ENCODE measurements at places on chromosomes 2 and 18.
A peak's percentile ranks its signal among the peaks of the same experiment; 100 is the strongest.

DNA sequence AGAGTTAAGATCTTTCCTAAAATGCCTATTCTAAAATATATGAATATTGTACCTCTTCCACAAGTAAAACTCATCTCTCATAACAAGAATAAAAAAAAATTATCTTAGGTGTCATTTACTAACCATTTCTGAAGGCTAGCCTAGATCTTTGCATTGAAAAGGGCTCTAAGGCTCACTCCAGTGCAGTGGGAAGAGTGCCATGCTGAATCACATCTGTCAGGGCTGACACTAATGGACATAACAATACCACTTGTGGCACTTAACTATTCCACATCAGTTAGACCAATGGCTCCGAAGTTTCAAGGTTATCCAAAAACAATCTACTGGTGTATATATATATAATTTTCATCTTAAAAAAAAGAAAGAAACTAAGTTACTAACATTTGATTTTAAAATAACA is 130.2 kb downstream of the EXOC6B start:
- DNase-seq: no peak

- DNase-seq: no peak
Measured at GRCh38 chr2:38394041-38394440, 17.0 kb upstream of the ATL2 start.

- no peak for DNase-seq
Measured at GRCh38 chr2:7024261-7024660, 107.0 kb downstream of the RNF144A start.

DNA sequence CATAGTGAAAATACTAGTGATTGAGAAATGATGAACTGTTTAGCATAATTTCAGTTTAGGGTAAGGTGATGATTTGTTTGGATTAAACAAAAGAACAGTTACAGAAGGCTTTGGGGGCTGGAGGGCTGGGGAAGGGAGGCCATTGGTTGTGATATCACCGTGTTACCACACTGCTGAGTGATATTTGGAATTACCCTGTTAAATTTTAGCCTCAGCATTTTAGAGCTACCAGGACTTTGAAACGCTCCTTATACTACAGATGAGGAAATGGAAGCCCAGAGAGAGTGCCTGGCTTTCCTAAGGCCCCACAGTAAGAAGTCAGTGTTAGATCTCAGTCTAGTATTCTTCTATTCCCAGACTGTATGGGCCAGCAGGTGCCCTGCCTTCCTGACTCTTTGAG is 15.6 kb downstream of the ARHGEF33 start:
- DNase-seq: no peak

DNA sequence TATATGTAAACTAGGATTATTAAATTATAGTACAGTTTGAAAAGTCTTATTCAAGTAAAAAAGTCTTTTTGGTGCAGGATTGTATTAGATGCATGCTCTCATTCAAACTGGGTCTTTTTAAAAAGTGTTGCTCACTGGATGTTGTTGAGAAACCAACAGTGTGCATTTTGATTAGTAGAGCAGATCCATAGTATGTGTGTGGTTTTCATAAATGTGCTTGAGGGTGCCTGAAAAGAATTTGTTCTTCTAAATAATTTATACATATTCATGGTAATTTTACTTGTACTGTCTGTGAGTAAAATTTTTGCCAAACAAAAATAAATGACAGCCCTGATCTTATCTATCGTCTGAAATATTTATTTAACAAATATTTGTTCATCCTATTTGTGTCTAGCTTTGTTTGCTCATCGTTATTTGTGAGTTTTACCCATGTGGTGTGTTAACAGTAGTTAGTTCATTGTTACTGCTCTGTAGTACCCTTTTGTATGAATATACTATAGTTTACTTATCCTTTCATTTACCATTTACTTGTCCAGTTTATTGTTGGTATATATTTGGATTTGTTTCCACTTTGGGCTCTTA is 50.4 kb downstream of the PTPN4 start:
- DNase-seq: peak; percentile 15

- DNase-seq: no peak
Measured at GRCh38 chr2:77521931-77522470, at the start of gene LRRTM4. TSS of gene LRRTM4 (minus strand) at chr2:77522376.

DNA sequence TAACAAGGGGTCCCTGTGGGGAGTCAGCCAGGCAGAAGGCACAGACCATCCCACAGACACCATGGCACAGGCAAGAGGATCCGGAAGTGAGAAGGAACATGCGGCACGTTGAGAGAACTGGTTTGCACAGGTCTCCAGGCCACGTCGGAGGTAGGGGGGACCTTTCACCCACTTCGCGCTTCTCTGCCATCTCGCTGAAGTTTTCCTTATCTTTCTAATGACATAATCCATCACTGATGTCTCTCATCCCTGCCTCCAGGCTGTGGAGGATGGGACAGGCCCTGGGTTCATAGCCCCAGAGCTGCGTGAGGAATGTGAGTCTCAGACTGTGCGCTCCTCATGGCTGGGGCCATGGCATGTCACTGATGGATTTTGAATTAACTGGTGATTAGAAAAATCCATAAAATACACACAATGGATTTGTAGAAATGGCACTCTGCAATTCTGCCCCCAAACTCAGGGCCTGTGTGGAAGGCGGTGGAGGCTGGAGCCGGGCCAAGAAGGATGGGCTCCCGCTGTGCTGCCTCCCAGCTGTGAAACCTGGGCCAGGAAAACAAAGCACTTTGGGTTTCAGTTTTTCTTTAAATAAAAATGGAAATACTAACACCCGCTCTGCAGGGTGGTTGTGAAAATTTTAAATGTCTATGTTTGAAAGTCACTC is 113.3 kb upstream of the ALKAL2 start:
- DNase-seq: peak; percentile 53

- no peak for DNase-seq
Measured at GRCh38 chr18:47341678-47342077, 90.2 kb upstream of the SKOR2 start.

GRCh38 chr2:238793801-238794449 is 54.0 kb upstream of the TWIST2 start:
- no peak for DNase-seq

GRCh38 chr2:85537600-85538506 is 1.1 kb upstream of the MAT2A start:
- DNase-seq: peak; percentile 41

DNA sequence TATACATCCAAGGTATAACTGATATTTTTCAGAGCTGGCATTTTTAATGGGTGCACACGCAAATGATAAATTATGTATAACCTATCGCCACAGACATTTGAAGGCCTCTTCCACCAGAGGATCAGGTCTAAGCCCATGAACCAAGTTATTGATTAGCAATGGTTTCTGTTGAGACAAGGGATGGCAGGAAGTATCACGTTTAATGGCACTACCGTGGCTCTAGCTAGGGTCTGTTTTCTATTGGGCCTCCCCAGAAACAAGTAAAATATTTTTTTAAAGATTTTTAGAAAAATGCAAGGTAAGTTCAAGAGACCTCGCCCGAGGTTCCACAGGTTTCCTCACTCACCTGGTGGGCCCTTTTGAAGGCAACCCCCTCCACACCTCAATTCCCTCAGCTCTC is 667 bp downstream of the GFPT1 start:
- DNase-seq: no peak

DNA sequence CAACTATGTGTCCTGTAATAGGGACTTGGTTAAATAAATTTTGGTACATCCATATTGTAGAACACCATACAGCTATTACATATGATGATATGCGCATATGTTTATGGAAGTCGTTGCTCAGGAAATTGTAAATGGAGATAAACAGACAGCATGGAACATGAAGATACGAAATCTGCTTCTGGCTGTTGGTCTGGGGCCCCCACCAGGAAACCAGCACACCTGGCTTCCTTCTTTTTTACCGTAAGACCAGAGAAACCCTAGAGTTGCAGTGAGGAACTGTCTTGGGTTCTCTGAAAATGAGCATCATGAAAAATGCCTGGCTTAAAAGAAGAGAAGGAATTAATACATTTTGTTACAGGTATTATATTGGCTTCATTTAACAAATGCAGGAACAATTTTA is 40.8 kb downstream of the SPTBN1 start:
- no peak for DNase-seq

- DNase-seq: no peak
Measured at GRCh38 chr2:212911011-212911410, 240.4 kb downstream of the IKZF2 start.

DNA sequence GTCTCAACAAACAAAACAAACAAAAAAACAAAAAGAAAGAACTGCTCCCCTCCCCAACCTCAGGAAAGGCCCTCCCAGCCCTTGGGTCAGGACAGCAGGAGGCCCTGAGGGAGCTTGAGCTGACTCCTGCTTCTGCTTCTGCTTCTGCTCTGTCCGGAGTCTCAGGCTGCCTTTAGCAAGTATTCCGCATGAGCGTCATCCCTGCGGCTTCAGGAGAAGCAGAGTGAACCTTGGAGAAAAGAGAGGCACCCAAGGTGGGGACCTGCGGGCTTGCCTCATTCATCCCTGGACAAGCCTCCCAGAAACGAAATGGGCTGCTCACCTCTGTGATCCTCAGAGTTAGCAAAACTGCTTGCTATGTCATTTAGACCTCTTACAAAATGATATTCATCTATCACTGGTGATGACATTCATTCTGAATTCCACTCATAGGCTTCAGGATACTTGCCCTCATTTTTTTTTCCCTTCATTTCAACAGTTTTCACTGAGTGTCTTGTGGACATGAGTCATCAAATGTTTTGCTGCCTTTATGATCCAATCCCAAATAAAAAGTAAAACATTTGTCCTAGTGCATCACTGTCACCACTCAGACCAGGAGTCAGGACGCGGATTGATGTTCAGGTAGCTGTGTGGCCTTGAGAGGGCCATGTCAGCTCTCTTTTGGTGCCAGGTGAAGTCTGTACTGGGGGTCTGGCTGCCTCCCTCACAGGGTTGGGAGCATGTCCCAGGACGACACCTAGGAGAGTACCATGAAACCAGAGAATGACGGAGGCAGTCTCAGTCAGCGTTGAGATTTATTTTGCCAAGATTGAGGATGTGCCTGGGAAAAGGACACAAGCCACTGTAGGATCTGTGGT is 51.7 kb downstream of the IMPA2 start:
- peak; percentile 83 for DNase-seq

DNA sequence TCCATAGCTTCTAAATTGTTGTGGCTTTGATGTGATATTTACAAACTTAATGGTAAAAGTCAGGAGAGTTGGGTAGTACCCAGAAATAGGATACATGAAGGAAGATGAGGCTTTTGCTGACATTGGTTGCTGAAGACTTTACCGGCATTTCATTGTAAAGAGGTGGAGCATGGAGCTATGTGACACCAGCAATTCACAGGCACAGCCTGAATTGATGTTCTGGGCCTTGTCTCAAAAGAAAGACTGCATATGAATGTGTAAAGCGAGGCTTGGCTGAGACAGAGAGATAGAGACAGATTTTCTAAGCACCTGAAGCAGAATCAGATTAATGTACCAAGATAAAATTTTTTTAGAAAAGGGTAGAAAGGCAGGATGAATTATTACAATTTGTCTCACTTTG is 864.9 kb upstream of the ID2 start:
- DNase-seq: no peak

DNA sequence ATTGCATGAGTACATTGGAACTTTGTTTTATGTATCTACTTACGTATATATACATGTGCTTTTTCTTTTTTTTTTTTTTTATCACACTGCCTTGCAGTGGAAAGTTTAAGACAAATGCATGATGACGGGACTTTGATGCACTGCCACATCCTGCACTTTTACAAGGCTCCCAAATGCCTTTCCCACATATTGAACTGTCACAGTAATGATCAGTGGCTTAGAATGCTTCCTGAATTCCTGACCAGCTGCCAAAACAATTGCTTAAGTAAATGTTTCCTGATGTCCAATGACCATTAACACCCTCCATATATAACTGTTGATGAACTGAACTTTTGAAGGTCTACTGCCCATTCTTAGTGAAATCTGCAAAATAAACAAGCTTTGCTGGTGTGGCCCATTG is 60.2 kb downstream of the LYPD6B start:
- DNase-seq: no peak

GRCh38 chr2:10584843-10585475 is 104.8 kb downstream of the NOL10 start:
- DNase-seq: peak; percentile 74

- DNase-seq: no peak
Measured at GRCh38 chr2:133097666-133098065, 427.7 kb upstream of the LYPD1 start.

DNA sequence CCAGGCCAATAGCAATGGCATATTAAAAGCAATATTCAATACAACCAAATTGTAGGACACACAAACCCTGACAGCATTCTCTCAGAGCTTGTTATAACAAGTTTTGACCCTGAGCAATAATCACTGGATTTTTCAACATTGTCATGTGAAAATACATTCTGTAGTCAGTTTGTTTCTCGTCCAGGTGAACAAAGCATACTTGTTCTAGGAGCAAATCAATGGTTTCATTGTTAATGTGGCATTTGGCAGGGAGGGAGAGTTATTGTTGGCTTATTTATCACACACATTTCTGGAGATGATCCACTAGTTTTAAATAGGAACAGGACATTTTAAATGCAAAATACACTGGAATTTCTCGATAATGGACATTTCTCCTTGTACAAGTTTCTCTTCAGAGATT is 69.9 kb upstream of the L3MBTL4 start:
- DNase-seq: no peak

GRCh38 chr2:170969872-170970496 is 40.9 kb downstream of the GORASP2 start:
- no peak for DNase-seq

DNA sequence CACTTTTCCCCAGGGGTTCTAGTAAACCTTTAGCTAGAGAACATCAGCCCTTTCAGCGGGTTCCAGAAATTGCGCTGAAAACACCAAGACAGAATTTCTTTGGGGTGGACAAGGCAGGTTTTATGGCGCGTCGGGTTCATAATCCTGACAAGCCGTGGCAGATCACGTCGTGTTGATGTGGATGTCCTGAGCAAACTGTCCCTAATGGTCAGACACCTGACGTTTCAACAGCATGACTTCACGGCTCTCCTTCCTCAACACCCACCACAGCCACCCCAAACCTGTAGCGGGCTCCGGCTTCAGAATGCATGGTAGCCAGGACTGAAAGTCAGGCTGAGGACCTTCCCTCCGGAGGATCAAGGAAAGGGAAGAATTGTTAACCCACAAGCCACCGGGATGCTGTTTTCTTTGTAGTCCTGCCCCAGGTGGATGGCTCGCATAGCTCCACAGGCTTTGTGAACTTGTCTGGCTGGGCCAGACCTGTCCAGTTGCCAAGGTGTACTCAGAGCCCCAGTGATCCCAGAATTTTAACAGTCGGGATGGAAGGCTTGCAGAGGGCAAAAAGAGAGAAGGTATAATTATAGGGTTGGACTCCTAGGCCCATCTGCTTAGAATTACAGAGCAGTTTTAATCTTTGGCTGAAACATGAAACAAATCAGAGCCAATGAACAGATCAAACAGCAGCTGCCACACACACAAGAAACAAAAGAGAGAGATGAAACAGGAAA is 1.5 kb downstream of the APCDD1 start:
- DNase-seq: no peak

- peak; percentile 31 for DNase-seq
Measured at GRCh38 chr2:231241755-231242507, 43.5 kb downstream of the ARMC9 start.

GRCh38 chr2:102187496-102188150 is 800 bp downstream of the IL1RL2 start:
- peak; percentile 58 for DNase-seq

- DNase-seq: no peak
Measured at GRCh38 chr2:227436436-227437174, 35.4 kb upstream of the AGFG1 start.

GRCh38 chr2:129732630-129733026 is 246.8 kb upstream of the RAB6C start:
- DNase-seq: no peak

- no peak for DNase-seq
Measured at GRCh38 chr2:133130548-133131246, 437.6 kb downstream of the NCKAP5 start.

Measured in choroid plexus epithelial cell (primary cell).